ENCODE measurements at places on chromosomes 11 and 22. TPM values are rescaled to one million over a fixed set of nuclear protein-coding genes. Genes with fewer than 3 reads are reported as not detected.

IL18 gene
- 34.3 TPM for total RNA-seq

GRCh38 chr22:44665115-44665514, 36.9 kb upstream of the PRR5 start:
- DNase-seq = no peak

SCN3B gene
- total RNA-seq = 0.75 TPM

GRCh38 chr11:87176044-87176443, 138.3 kb downstream of the TMEM135 start:
- no peak for DNase-seq

HEPHL1 gene
- not detected for total RNA-seq

DNA sequence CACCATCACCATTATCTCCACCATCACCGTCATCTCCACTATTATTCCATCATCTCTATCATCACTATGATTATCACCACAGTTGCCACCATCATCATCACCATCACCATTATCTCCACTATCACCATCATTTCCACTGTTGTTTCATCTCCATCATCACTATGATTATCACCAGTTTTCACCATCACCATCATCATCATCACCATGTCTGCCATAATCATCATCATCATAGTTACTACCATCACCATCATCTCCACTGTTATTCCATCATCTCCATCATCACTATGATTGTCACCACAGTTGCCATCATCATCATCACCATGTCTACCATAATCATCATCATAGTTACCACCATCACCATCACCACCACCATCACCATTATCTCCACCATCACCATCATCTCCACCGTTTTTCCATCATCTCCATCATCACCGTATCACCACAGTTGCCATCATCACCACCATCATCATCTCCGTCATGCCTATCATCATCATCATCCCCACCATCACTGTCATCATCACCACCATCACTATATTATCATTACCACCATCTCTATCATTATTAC, 264.9 kb downstream of the BRD1 start:
- no peak for DNase-seq

DRICH1 gene
- total RNA-seq = 1.1 TPM

- DNase-seq = no peak
Observed at GRCh38 chr11:109236188-109236587, 185.8 kb upstream of the C11orf87 start.

DNA sequence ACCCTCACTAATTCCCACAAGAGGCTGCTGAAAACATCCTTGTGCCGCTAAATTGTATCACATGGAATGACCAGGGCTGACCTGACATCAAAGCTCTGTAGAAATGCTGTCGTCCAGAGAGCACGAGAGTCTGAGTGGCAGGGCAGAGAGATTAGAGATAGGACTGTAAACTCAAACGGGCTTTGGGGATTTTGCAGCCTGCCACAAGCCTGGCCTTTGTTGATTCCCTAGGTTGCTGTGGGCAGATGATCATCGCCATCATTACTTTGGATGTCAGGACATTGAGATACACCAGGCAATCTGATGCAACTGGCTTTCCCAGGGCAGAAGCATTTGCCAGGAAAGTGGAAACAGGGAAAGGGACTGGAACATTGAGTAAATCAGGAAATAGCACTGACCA, 131.6 kb downstream of the ETS1 start:
- no peak for DNase-seq

OR8G5 gene
- not detected for total RNA-seq

- DNase-seq = no peak
Observed at GRCh38 chr11:126525702-126526101, 170.2 kb downstream of the ST3GAL4 start.

DNA sequence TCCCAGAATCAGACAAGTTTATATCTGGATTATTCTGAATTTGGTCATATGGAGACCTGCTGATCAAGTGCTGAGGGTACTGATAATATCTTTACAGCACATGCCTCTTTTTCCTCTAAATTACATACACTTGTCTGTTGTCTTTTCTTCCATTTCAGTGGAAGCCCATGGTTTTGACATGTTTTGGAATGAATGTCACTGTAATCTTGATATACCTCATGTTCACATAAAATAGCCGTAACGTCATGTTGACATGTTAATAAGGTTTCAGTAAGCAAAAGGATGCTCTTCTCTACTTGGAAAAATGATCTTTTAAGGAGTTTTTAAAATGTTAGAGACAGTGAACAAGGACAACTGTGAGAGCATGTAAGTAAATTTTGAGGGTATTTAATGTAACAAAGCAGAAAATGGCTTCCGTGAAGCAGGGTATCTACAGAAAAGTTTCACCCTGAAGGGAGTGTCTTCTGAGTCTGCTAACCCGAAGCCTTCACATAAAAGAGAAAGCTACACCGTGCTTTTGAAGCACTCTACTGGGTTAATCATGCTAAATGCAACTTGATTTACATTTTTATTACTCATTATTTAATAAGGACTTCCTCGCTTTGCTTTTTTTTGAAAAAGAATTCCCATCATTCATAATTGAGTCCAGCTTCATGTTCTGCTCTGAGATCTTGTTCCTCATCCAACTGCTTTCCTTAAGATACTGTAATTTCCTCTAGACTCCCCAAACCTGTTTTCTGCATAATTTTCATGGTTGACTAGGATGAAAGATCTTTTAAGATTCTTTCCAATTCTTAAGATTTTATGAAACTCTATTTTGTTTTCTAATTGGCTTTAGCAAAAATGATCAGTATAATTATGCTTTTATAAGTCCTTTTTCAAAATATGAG, 56.2 kb downstream of the YAP1 start:
- DNase-seq = no peak

DNA sequence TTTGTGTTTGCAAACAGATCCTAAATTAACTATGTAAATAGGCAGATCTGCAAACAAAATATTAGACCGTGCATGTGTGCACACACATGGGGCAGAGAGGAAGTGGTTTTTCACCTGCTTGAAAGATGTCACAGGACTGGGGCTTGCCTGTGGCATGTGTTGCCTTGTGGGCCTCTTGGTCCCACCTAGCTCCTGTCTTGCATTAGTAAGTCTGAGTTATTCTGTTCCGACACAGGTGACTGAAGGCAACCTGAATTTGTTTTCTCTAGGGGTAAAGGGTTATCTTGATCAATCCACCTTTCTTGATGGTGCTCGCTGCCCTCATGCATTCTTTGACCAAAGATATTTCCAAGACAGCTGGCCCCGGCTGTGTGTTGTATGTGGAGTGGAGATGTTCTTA, 667.5 kb downstream of the NTM start:
- no peak for DNase-seq

OR51B6 gene
- not detected for total RNA-seq

SPDYC gene
- total RNA-seq = not detected

MGAT3 gene
- 104 TPM for total RNA-seq

Data from mucosa of gallbladder (tissue), 1 donor.